Brain (organoid and tissue), 16 donors: ENCODE measurements at places on chromosomes 4 and X. TPM values are rescaled to one million over a fixed set of nuclear protein-coding genes. Genes with fewer than 3 reads are reported as not detected.

DNA sequence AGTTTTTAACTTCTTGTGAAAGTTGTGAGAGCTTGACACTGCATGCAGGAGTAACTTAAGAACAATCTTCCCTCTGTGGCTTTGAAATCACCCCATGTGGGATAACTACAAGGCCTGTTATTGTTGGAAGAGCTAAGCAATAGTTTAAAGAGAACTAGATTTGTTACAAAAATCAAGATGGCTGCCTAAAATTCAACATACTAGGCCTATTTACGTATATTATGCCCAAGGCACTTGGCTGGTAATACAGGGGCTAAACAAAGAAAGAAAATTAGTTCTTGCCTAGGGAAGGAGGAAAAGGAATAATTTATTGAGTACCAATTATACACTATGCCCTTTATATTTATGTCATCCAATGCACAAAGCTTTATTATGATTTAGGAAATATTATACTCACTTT lies 36.1 kb downstream of the DMD start:
- no peak for DNase-seq

Gene TLR1
- polyA plus RNA-seq: 0.29 TPM

Gene FAM9B
- not detected for polyA plus RNA-seq

Gene PLP1
- polyA plus RNA-seq: 1,325 TPM
